Stimulated activated CD4-positive, alpha-beta T cell treated with anti-CD3 and anti-CD28 coated beads, Interleukin-15, amount 100 ng/mL, for 24 hours (primary cell): ENCODE measurements at places on chromosomes 16 and 17.

GRCh38 chr16:58797137-58797801 lies 63.2 kb upstream of the GOT2 start:
- DNase-seq, result no peak

DNA sequence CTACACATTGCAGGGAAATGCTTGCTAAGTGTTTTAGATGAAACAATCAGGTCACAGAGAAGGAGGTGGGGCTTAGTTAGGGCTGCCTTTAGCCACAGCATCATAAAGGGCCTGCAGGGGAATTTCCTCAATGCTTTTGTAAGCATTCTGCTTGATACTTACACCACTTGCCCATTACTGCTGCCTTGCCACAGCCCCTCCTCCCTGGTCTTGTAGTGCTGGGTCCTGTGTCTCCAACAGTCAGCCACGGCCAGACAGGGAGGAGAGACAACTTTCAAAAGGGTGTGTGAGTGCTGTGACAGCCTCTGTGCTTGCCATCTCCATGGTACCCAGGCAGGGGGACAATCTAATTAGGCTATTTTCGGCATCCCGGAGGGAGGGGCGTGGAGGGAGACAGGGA lies 111.2 kb downstream of the SHISA9 start:
- no peak for DNase-seq

- DNase-seq, result no peak
Observed at GRCh38 chr17:28499364-28499664, 6.8 kb upstream of the FOXN1 start.

GRCh38 chr17:142102-142661 lies 4.8 kb downstream of the SCGB1C2 start:
- DNase-seq, result peak; percentile 63

GRCh38 chr16:8943966-8944759 lies 19.5 kb downstream of the USP7 start:
- no peak for DNase-seq

DNA sequence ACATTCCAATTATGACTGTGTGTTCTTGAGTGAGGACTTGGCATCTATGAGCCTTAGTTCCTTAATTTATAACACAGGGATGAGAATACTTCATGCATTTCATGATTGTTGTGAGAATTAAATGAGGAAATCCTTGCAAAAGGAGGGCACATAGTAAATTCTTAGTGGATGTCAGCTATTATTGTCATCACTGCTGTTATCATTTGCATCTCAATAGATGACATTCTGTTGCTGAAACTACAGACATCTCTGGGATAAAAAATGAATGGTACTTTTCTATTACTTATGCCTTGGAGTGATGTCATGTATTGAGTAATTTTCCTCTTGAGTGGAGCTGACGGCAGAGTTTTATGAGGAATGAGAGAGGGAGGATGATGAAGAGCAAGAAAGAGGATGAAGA lies 184.4 kb upstream of the CDH11 start:
- DNase-seq, result no peak

- no peak for DNase-seq
Observed at GRCh38 chr17:37527249-37527851, 37.7 kb downstream of the DUSP14 start.

GRCh38 chr16:70638814-70639792 lies 7.3 kb upstream of the IL34 start:
- no peak for DNase-seq

- DNase-seq, result peak; percentile 87
Observed at GRCh38 chr16:88857728-88858339, 907 bp downstream of the TRAPPC2L start.

DNA sequence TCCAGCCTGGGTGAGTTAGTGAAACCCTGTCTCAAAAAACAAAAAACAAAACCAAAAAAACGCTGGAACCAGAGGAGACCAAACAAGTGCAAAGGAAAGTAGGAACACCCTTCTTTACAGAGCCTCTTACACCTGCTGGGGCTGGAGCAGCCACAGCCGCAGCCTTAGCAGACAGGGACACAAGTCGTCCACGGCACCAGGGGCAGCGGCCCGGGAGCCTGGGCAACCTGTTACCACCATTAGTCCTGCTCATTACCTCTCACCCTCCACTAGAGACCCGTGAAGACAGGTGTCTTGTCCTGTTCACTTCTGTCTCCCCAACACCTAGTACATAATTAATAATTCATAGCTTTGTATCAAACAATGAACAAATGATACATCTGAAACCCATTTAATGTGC lies 83.6 kb downstream of the C16orf78 start:
- DNase-seq, result no peak

DNA sequence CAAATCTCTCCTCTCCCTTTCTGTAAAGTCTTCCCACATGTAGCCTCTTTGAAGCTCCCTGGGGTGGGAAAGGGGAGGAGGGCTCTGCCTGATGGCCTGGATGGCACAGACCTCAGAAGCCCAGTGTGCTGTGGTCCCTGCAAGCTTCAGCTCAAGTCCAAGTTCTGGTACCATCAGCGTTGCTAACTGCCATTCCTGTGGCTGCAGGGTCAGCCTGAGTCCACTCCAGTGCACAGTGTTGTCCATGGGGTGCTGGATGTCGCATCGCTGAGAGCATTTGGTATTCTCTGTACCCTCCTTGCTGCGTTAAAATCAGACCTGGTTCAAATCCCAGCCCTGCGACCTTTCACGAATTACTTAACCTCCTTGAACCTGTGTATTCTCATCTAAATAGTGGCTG lies 105.1 kb downstream of the RAB11FIP4 start:
- DNase-seq, result no peak

GRCh38 chr16:1666316-1666715 lies 11.8 kb upstream of the JPT2 start:
- no peak for DNase-seq

DNA sequence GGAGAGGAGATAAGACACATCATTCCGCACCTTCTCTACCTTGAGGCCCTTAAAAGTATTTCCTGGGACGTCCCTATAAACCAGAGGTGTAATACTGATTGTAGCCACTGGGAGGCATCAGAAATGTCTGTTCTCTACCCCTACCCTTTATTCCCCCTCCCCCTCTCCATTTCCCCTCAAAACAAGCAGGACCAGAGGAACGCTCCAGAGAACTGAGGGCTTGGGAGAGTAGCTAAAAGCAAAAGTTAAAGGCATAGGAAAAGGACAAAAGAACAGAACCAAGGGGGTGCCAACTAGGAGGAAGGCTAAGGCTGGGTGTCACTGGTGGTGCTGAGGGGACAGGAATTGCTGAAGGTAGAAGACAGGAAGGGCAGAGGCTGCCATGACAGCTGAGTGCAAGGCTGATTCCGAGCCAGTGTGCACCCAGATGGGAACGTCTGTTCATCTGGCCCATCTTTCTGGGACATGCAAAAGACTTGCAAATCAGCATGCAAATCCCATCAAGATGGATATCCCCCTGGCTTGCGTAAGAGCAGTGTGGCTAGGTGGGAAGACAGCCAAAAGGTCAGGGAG lies 6.7 kb downstream of the CAMTA2 start:
- DNase-seq, result peak; percentile 54

DNA sequence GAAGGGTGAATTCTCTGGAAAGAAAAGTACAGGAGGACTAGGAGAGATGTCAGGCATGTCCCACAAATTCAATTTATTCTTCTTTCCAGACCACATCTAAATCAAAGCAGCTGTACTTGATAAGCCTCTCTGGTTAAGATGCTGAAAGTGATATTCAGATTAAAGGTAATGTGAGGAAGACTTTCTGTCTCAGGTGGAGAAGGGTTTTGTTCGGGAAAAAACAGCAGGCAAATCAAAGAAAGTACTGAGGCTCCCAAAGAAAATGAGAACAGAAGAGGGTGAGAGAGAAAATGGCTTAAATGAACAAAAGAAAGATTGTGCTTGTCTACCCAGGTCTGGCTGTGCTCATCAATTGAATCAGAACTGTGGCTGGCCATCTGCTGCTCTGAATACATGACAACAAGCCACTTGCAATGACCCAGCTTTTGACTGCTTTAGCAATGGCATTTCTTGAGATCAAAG lies 55.6 kb downstream of the MMD start:
- DNase-seq, result no peak

- peak; percentile 43 for DNase-seq
Observed at GRCh38 chr17:77741109-77741508, 217.4 kb upstream of the TNRC6C start.

DNA sequence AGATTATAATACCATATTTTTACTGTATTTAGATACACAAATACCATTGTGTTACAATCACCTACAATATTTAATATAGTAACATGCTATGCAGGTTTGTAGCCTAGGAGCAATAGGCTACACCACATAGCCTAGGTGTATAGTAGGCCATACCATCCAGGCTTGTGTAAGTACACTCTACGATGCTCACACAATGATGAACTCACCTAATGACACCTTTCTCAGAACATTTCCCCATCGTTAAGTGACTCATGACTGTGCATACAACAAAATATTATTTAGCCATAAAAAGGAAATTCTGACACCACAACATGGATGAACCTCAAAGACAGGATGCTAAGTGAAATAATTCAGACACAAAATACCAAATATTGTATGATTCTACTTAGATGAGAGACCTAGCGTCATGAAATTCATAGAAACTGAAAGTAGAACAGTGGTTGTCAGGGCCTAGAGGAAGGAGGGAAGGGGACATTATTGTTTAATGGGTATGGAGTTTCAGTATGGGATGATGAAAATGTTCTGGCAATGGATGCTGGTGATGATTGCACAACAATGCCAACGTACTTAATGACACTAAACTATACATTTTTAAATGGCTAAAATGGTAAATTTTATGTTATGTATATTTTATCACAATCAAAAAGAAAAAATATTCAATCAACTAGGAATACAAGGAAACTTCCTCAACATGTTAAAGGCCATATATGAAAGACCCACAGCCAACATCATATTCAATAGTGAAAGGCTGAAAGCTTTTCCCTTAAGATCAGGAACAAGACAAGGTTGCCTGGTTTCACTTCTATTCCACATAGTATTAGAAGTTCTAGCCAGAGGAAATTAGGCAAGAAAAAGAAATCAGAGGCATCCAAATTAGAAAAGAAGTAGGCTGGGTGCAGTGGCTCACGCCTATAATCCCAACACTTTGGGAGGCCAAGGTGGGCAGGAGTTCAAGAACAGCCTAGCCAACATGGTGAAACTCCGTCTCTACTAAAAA lies 5.9 kb upstream of the C16orf87 start:
- no peak for DNase-seq

GRCh38 chr16:87790292-87791100 lies 24.7 kb upstream of the KLHDC4 start:
- DNase-seq, result no peak

DNA sequence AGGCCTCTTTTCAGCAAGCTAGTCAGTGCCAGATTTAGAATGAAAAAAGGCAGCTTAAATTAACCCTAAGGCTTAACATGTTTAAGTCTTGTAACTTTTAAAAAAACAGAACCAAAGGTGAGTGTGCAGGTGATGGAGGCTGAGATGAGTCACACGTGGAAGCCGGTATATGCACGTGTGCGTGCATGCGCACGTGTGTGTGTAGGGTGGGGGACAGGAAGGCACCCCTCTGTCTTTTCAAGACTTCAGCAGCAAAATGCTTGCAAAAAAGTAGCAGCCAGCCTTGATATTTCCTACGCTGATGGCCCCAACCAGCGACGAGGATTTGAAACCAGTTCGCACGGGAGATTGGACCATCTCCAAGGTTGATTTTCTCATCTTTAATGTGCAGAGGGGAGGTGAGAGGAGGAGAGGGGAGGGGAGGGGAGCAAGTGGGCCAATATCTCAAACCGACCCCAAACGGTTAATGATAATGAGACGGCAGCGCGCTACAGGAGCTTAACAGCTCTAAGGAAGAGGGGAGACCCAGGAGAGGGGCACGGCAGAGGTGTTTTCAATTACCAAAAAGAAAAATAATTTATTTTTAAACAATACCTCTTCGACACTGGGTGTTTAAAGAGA lies 154.7 kb downstream of the ZNF423 start:
- DNase-seq, result no peak

DNA sequence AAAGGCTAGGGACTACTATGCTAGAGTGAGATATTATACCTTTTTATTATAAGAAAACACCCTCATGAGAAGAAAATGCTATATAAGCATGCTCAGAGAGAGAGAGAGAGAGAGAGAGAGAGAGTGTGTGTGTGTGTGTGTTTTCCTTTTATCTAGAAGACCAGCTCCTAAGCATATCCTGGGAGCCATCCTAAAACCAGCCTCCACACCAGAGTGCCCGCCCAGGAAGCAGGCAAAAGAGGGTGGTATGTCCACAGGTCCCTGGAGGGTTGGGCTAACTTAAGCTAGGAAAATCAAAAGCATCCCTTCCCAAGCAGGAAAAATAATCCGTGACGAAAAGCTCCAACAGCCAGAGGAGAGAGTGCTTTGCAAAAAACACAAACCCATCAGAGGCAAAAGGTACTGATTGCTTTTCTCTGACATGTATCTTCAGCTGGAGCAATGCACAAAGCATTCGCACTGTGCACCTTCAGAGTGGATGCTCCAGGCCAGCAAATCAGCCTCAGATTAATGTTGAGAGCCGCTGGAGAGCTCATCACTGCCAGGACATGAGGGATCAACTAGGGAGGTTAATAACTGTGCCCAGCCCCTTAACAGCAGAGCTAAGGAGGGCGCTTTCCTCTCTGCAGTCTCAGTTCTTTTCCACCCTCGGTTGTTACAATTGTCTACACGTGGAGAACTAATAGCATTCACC lies 125.1 kb downstream of the SLC39A11 start:
- DNase-seq, result no peak

DNA sequence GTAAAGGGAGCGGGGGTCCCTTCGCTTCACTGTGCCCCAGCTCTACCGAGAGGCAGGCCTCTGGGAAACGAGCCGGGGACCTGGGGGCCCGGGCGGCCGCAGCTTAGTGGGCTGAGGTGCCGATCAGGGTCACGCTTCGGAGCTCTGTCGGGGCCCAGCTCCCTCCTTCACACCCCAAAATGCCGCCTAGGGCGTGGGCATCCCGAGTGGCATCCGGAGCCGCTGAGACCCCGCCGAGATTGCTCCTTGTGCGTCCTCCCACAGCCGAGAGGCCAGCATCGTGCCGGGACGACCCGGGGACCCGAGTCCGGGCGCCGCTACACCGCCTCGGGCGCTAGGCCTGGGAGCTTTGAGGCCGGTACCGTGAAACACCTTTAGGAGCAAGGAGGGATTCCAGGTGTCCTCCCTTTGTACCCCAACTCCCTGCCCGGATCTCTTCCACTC lies 1.3 kb downstream of the SALL1 start:
- no peak for DNase-seq

GRCh38 chr17:3903881-3904290 lies 11.0 kb upstream of the CAMKK1 start:
- no peak for DNase-seq

GRCh38 chr16:55001931-55002330 lies 71.3 kb downstream of the IRX5 start:
- DNase-seq, result no peak

DNA sequence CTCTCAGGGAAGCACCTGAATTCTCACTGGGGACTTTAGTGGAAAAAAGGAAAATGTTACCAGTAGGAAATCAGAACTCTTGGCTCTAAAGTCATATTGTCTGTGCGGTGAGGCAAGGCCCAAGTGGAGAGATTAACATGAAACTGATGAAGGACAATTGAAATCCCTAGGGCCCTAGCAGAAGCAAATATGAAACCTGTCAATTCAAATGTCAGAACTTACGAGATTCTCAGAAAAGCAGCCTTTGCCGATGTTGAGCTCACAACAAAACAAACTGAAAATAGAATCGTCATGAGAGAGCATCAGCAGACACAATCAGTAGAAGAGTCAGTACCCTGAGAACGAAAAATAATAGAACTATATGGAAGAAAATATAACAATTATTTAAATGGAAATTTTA lies 108.8 kb downstream of the ELAC2 start:
- DNase-seq, result no peak

- DNase-seq, result no peak
Observed at GRCh38 chr17:49333804-49334203, 28.2 kb downstream of the ZNF652 start.

GRCh38 chr17:3838206-3838605 lies 7.8 kb downstream of the NCBP3 start:
- no peak for DNase-seq

- DNase-seq, result no peak
Observed at GRCh38 chr16:83856792-83857191, 42.1 kb upstream of the MLYCD start.
